Stimulated activated effector memory CD8-positive, alpha-beta T cell treated with anti-CD3 and anti-CD28 coated beads, Interleukin-12 subunit alpha, Interleukin-12 subunit beta, amount 100 ng/mL, for 72 hours (primary cell): ENCODE measurements at places on chromosomes 7 and 10.
A peak's percentile ranks its signal among the peaks of the same experiment; 100 is the strongest.

GRCh38 chr10:123102673-123103072 is 33.1 kb upstream of the HMX3 start:
- DNase-seq, result no peak

DNA sequence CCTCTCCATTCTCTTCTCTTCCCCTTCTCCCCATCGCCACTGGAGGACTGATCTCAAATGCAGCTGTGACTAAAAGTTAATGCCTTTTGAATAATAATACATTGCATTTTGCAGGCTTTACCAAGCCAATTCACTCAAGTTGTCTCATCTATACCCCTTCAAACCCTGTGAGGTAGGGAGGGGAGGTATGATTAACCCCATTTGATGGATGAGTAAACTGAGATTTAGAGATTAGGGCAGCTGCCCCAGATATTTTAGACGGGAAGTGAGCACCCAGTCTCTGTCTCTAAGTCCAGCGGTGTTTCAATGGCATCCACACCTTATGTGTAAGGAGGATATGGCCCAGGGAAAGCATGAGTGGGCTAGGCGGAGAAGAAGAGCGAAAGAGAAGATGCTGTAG is 1.1 kb downstream of the CPA5 start:
- no peak for DNase-seq

GRCh38 chr10:43202657-43203447 is 64.0 kb downstream of the RASGEF1A start:
- peak; percentile 35 for DNase-seq

GRCh38 chr7:100929808-100930174 is 19.5 kb upstream of the MUC3A start:
- no peak for DNase-seq

DNA sequence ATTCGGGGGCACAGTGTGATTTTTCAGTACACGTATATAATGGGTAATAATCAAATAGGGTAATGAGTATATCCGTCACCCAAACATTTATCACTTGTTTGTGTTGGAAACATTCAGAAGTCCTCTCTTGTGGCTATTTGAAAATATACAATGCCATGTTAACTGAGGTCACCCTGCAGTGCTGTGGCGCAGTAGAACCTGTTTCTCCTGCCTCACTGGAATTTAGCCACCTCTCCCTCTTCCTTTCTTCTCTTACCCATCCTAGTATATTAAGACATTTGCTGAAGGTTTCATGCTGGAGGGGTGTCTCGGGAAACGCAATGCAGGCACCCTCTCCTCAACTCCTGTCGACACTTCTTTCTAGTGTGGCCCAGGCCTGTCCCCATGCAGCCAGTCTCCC is 425.3 kb upstream of the MKI67 start:
- DNase-seq, result no peak

- DNase-seq, result no peak
Measured at GRCh38 chr10:84943541-84943940, 615.2 kb downstream of the CCSER2 start.

DNA sequence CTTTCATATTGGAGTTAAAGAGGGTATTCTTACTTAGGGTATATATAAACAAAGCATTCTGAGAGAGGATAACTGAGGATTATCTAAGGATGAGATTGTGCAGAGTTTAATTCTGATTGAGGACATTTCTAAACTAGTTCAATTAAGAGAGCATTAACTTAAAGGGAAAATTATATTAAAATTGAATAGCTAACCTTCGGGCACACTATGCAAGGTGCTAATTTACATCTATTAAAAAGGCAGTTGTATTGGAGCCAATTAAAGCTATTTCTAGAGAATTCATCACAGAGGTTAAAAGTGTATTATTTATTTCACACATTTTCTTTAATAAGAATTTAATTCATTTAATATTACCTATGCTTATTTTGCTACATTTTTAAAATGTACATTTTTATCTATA is 17.0 kb upstream of the PIK3CG start:
- DNase-seq, result no peak

DNA sequence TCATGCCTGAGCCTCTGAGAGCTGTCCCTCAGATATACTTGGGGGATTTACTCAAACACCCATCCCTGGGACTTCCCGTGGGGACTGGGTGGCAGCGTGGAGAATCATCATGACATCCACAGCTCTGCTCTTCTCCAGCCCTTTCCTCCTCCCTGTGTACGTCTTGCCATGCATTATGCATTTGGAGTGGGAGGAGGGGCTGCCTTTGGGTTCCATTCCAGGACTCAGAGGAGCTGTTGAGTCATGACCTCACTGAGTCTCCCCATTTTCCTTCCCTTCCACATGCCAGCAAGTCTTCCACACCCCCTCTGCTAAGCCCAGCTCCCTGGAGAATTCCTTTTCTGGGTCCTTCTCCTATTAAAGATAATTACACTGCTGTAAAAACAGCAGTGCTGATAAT is 480.7 kb downstream of the SORCS3 start:
- no peak for DNase-seq

GRCh38 chr7:80907612-80908011 is 11.2 kb downstream of the SEMA3C start:
- DNase-seq, result no peak

GRCh38 chr10:127041552-127041951 is 136.3 kb downstream of the DOCK1 start:
- no peak for DNase-seq

DNA sequence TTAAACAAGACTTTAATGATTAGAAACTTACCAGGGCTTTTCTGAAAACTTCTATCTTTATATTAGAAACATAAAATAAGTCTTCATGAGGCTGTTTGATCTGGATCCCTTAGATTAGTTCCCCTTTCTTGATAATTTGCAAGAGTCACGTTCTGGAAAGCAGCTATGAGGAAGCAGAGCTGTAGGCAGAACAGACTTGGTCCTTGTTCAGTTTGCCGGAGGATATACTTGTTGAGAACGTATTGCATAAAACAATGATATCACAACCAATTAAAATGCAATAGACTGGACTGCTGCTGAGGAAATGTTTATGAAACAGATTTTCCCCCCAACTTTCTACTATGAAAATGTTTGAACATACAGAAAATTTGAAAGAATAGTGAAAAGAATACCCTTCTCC is 2.8 kb downstream of the SAMD9L start:
- no peak for DNase-seq

DNA sequence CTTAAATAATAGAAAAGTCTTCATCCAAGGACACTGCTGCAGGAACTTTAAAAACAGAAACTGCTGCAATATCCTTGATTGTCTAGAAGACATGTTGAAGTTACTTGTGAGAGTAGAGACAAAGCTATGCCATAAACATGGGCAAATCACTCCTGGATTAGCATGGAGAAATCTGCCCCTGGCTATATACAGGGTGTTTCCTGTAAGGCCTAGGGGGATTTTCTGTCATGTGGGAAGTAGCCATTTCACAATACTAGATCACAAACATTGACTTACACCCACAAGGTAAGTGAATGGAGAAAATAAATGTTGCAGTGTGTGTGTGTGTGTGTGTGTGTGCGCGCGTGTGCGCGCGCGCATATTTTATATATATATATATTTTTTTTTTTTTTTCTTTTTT is 35.2 kb upstream of the PDK4 start:
- no peak for DNase-seq

GRCh38 chr10:81600185-81600584 is 274.8 kb upstream of the NRG3 start:
- no peak for DNase-seq

DNA sequence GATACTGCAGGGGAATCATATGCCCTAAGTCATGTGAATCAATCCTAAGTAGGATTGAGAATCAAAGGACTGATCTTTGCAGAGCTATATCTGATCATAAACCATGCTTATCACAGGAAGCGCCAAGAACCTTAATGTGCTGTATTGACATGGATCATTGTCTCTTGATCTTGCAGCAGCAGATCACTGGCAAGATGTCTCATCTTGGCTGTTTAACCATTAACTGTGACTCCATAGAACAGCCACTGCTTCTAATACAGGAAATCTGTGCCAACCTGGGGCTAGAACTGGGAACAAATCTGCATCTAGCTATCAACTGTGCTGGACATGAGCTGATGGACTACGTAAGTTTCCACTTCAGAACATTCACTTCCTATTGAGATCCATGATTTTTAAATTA is 21.6 kb downstream of the ENO4 start:
- DNase-seq, result no peak

DNA sequence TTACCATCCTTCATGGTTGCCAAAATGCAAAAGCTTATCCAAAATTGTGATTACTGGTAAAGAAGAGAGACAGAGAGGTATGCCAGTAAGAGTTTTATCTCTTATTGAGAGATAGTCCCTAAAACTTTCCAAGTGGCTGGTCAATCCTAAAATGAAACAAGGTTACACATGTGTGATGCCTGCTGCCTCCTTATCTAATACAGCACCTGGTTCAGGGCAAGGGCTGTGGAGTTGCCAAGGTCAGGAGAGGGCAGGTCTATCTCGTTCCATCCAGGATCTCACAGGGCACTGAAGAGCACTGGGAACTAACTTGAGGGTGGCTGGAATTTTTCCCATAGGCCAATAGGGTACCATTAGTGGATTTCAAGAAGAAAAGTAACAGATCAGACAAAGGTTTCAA is 18.3 kb downstream of the VOPP1 start:
- no peak for DNase-seq

DNA sequence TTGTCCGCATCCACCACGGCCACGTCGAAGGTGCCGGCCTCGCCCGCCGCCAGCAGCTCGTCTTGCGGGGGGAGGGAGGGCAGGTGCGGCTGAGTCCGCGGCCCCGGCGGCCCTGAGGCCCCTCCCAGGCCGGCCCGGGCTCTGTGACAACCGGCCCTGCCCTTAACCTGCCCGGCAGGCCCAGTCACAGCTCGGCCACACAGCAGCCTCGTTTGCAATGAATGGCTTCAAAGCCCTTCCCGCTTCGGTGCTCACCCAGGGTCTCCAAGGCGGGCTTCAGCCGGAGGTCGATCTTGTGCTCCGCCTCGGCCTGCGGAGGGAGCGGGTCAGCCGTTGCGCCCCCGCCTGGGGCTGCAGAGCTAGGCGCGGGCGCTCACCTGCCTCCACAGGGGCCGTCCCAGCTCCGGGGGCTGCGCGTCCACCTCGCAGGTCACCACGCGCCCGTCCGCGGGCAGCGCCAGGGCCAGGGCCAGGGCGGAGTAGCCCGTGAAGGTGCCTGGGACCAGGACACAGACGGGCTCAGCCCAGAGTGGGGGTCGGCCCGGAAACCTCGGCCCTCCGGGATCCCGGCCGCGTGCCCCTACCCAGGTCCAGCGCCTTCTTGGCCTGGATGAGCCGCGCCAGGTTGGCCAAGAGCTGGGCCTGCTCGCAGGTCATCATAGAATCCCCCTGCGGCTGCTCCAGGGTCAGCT is 928 bp downstream of the COMTD1 start:
- no peak for DNase-seq

GRCh38 chr7:71497256-71497946 is 365.5 kb downstream of the GALNT17 start:
- DNase-seq, result no peak

- no peak for DNase-seq
Measured at GRCh38 chr7:36309716-36310115, 79.9 kb upstream of the ANLN start.

- no peak for DNase-seq
Measured at GRCh38 chr10:32961343-32961894, 3.4 kb upstream of the ITGB1 start.

- no peak for DNase-seq
Measured at GRCh38 chr10:100718197-100718742, 27.1 kb upstream of the PAX2 start.

DNA sequence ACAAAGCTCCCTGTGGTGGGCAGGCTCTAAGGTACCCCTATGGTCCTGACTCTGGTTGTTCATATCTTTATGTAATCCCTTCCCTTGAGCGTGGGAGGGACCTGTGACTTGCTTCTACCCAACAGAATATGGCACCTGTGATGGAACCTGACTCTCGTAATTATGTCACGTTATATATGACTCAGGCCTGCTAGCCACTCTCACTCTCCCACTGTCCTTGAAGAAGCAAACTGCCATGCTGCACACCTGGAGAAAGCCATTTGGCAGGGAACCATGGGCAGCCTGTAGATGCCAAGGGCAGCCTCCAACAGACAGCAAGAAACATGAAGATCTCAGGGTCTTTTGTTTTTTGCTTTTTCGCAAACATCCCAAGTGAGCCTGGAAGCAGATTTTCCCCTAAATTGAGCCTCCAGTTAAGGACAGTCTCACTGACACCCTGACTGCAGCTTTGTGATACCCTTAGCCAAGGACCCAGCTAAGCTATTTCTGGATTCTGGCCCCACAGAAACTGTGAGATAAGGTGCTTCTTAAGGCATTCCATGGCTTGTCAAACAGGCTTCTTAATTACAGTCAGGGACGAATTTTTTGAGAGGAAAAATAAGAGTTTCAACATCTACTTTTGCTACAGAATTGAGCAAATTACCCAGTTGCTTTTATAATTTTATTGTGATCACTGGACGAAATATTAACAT is 49.6 kb downstream of the IFIT5 start:
- no peak for DNase-seq

- no peak for DNase-seq
Measured at GRCh38 chr10:62626079-62626478, 178.4 kb upstream of the ADO start.

DNA sequence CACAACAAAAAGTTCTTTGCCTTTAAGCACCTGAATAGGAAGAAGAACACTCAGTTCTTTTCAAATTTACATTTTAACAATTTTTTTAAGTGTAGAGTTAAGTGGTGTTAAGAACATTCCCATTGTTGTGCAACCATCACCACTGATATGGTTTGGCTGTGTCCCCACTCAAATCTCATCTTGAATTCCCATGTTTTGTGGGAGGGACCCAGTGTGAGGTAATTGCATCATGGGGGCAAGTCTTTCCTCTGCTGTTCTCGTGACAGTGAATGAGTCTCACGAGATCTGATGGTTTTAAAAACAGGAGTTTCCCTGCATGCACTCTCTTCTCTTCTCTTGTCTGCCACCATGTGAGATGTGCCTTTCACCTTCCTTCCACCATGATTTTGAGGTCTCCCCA is 155.7 kb downstream of the PLXNA4 start:
- no peak for DNase-seq

DNA sequence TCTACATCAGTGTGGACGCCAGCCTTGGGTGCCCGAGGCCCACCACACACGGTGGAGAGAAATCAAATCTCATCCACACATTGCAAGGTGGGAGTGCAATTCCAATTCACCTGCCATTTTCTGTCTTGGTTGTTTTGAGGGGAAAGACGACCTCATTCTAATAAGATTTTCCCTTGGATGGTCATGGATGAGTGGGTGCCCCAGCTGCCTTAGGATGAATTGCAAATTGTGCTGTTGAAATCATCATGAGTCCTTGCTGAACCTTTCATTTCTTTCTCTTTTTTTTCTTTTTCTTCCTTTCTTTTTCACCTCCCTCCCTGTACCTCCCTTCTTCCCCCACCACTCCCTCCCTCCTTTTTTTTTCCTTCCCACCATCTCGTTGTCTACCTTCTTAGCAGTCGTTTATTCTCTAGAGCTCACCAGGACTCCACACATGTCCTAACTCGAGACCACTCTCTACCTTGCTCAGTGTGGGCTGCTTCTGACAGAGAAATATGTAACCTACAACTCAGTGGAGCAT is 266.9 kb upstream of the NFE2L3 start:
- no peak for DNase-seq

DNA sequence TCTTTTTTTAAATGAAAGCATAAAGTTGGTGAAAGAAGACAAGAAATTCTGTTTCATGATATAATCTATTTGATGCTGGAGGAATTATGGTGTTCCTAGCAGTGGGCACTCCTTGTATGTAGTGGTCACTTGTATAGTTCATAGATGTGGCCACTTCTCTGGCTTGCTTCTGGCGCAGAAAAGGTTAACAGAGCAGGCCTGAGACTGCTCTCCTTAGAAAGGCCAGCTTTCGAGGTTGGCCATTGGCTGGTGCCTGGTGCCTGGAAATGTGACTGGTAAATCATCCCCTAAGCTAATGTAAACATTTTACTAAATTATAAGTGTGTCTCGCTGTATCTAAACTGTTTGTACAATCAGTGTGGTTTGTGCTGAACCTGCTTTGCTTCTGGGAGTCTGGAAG is 276.1 kb downstream of the PHTF2 start:
- no peak for DNase-seq
